ENCODE measurements at places on chromosomes 12 and 14. TPM values are rescaled to one million over a fixed set of nuclear protein-coding genes. Genes with fewer than 3 reads are reported as not detected.
A peak's percentile ranks its signal among the peaks of the same experiment; 100 is the strongest.

GRCh38 chr12:41743835-41744234, 400.8 kb downstream of the GXYLT1 start:
- DNase-seq: no peak

DNA sequence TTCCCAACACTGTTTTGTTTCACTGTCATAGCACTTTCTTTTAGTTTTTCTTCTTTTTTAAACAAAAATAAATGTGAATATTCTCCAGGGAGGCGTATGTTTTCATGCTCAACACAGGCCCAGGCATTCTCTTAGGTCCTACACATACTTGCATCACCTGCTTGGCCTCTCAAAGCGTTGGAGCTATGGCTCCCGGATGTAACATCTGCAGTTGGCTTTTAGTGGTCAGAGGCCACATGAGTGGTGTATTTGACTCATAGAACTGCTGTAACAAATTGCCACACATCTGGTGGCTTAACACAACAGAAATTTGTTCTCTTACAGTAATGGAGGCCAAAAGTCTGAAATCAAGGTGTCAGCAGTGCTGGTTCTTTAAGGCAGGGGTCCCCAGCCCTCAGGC, 44.6 kb upstream of the VRK1 start:
- no peak for DNase-seq

Gene COCH
- 10.4 TPM for total RNA-seq

Gene MCRS1
- total RNA-seq: 36.8 TPM

DNA sequence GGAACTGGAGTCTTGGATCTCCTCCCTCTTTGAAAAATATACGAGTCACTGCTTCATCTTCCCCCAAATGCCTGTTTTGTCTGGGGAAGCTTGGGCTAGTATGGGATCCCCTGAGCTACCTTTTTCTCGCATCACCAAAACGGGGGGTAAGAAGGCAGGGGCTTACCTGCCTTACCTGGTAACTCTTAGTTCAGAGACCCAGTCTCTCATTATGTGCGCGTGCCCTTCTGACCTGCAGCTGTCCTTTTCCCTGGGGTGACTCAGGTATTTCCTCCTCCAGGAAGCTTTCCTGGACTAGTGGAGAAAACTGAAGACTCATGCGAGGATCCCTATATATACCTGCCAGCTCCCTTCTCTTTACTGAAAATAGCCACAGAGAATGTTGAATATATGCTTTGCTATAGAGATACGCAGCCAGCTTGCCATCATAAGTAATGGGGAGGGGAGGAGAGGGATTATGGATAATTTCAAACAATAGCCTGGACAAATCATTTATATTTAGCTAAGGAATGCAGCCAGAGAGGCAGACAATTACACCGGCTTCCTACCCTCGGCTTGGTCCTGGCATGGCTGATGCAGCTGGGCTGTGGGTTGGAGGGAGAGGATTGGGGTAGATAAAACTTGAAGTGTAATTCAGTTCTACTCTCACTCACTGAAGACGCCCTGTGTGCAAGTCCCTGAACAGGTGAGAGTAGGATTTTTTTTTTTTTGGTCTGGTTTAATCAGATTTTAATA, 1.1 kb downstream of the TSPAN9 start:
- DNase-seq: no peak

DNA sequence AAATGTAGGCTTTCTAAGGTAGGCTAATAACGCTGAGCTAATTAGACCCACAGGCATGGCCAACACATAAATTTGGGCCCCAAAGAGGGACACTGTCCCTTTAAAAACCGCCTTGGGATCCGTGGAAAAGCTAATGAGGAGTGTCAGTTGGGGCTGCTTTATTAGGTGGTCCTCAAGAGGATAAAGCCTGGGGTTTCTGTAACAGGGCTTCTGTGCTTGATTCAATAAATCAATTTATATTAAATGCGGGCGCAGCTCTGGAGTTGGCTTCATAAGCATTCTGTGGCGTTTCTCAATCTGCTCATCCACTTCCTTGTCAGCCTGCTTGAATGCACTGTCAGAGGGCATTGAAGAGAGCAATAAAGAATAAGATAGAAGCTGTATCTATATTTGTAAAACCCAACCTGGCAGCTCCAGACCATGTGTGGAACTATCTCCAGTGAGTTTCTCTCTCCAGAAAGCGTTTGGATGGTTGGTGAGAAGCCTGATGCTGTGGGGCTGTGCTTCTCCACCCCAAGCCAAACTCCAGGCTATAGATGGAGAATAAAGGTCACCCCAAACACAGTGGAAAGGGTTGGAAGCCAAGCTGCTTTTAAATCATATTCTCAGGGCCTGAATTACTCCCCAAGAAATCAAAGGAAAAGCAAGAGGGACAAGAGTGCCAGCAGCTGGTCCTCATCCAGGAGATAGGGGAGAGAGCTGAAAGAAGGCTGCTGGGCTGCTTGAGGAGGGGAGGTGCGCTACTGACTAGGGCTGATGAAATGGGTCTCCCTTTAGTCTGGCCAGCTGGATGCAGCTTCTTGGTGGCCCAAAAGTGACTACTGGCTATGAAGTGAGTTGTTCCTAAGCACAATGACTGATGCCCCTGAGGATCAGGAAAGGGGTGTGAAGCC, 222.0 kb downstream of the PPM1H start:
- DNase-seq: no peak

- DNase-seq: no peak
These were observed 45.4 kb downstream of the EMP1 start for GRCh38 chr12:13241833-13242488.

- DNase-seq: no peak
These were observed 11.8 kb upstream of the SYNE2 start for GRCh38 chr14:63840981-63841380.

GRCh38 chr12:25829192-25829591, 129.3 kb upstream of the RASSF8 start:
- peak; percentile 12 for DNase-seq

GRCh38 chr12:28110329-28110728, 79.9 kb upstream of the CCDC91 start:
- peak; percentile 17 for DNase-seq

Gene SIX1
- total RNA-seq: 1.2 TPM

Gene GPR84
- 2.9 TPM for total RNA-seq

- DNase-seq: no peak
These were observed 1119.6 kb upstream of the FLRT2 start for GRCh38 chr14:84410344-84410743.

Gene PTHLH
- 11.1 TPM for total RNA-seq

DNA sequence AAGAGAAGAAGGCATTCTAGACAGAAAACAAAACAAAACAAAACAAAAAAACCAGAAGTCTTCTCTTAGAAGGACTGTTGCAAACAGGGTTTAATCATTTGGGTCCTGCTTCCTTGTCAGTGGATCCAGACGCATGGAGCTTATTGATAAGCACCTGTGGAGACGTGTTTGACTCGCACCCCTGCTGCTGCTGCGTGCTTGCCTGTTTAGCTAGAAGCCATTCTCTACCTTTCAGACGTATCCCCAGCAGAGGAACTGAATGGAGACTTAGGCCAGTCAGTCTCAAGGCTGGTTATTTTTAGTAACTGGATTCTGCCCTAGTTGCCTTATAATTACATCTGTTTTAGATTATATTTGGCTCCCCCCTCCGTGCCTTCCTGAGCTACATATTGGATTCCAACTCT, 186.1 kb upstream of the EEA1 start:
- peak; percentile 64 for DNase-seq

DNA sequence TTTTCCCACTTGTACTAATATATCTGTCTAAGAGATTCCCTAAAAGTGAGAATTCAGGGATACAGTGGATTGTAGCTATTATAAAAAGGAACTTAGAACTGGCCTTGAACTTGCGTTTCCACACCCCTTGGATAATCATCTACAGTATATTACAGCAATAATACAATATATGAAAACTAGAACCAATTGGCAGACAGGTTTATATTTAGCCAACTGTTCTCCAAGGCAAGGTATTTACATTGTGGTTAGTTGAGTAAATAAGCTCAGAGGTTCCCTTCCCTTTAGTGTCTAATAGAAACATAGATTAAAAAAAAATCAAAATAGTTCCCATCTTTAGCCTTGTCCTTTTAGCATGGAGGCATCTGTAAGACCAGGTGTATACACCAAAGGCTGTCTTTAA, 42.1 kb downstream of the LIMA1 start:
- no peak for DNase-seq

GRCh38 chr12:100984796-100985195, 190.2 kb downstream of the ANO4 start:
- DNase-seq: no peak

Gene PITPNM2
- 4.1 TPM for total RNA-seq

Gene EML1
- total RNA-seq: 46.9 TPM

DNA sequence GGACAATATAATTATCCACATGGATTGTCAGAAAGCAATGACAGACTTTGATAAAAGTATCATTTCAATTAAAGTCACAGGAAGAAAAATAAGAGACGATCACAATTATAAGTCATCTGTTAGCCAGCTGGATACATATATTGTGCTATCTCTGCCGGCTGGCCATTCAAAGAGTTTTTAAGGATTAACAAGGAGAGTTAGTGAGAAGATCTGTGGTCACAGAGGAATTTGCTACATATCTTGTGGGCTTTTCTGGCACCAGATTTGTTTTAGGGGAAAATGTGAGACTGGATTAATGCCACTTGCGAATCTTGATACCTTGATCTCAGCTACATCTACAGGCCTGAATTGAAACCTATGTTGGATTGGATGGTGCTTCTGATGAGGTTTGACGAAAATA, 90.9 kb upstream of the MANSC4 start:
- DNase-seq: no peak

DNA sequence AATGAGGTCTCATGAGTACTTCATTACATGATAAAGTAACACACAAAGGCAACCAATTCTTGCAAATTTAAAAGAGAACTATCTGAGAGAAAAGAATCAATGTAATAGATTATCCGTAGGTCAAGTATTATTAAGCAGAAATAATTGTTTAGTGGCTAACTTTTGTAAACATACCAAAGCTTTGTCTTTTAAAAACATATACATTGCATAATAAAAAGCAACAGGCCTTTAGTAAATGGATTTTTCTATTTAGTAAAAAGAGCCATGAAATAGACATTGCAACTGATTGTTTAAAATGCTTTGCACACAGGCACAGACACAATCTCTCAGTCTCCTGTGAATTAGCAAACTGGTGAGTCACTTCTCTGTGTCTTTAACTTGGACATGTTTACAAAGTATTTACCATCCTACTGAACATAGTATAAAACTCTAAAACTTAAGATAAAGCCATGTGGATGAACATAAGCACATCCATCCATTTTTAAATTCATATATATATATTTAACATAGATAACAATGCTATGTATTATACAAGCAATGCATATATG, 518.7 kb upstream of the MGAT4C start:
- peak; percentile 29 for DNase-seq

DNA sequence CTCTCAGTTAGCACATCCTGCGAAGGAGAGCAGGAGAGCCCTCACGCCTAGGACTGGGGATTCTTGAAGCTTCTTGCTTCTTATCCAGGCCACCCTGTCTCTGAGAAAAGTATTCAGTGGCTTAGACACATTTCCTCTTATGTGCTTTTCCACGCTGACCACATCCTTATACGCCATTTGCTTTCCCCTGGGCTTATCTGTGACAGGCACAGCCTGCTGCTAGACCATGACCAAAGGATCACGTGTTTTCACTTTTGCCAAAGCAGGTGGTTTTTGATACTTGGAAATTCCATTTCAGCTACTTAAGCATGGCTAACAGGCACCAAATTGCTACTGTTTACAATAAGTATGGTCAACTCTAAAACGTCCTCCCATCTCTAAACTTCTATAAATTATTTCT, 587.4 kb downstream of the AACS start:
- DNase-seq: no peak

DNA sequence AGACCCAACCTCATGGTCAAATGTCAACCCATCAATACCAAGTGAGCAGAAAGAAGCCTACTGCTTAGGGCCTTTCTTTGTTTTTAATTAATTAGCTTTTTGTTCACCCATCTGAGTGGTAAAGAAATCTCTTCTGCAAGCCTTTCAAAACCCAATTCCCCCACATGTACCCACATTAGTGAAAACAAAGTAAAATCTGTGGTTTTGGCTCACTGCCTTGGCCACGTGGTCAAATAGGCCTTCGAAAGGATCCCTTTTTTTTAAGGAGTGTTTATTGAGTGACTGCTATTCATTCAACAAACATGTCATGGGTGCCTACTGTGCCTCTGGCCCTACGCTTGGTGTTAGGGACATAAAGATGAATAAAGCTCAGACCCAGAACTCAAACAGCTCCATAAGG, 160.1 kb downstream of the NUAK1 start:
- DNase-seq: no peak

- no peak for DNase-seq
These were observed 95.0 kb upstream of the MON2 start for GRCh38 chr12:62371661-62372060.

- DNase-seq: no peak
These were observed 117.0 kb downstream of the PRKD1 start for GRCh38 chr14:29810682-29811081.

DNA sequence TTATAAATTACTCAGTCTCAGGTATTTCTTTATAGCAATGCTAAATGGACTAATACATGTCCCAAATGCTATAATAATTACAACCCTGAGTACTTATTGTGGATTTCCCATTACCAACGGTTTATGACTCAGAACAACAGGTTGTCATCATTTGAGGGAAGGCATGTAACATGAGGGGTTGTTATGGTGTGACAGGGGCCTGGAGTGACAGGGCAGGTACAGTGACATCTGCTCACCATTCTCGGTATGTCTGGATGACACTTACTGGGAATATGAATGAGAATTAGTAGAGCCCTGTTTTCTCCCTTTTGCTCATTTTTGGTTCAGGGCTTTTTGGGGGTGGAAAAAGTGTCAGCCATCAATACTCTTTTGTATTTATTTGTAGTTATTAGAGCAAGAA, 36.2 kb upstream of the FERMT2 start:
- no peak for DNase-seq

GRCh38 chr12:8922544-8922943, 8.2 kb downstream of the PHC1 start:
- no peak for DNase-seq
